ENCODE measurements at places on chromosomes 7 and 10.
A peak's percentile ranks its signal among the peaks of the same experiment; 100 is the strongest.

- no peak overlapping the region for H3K27ac ChIP-seq
- no peaks in the 10 kb centered on the region for H3K4me1 ChIP-seq
- peaks cover 3% of the 10 kb centered on the region for H3K36me3 ChIP-seq
Observed at GRCh38 chr7:157481389-157481788, 144.6 kb downstream of the DNAJB6 start.

DNA sequence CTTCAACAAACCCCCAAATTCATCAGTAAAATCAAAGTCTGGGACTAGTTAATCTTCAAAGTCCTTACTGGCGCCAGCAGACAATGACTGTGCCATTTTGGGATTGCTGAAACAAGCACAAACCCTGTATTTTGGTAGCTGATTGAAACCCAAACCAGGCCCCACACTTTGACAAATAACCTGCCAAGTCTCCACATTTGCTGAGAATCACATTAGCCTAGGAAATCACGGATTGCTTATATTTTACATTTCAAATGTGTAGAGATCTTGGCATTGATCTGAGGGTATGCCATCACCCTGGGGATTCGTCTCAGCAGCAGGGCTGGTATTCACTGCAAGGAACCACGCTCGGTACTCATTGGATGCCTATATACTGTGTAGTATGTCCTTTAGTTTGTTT, 501.1 kb downstream of the CALN1 start:
- no peak for DNase-seq
- H3K4me3 ChIP-seq: no peak overlapping the region

DNA sequence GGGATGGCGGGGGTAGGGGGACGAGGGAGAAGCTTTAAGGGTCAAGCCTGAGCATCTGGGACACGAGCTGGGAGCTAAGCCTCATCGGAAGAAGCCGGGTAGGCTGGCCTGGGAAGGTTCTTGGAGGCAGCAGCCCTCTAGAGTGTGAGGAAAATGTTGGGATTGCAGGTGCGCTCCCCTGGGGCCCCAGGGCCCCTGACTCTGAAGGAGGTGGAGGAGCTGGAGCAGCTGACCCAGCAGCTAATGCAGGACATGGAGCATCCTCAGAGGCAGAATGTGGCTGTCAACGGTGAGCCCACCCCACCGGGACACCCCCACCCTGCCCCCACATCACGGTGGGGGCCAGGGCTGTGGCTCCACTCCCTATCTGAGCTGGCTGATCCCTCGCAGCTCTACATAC, 6.9 kb downstream of the ZYX start:
- H3K4me3 ChIP-seq: no peak overlapping the region
- no peak for DNase-seq
- no peaks in the 10 kb centered on the region for H3K27me3 ChIP-seq
- peaks cover 47% of the 10 kb centered on the region for H3K4me1 ChIP-seq
- H3K36me3 ChIP-seq: peaks cover 32% of the 10 kb centered on the region

DNA sequence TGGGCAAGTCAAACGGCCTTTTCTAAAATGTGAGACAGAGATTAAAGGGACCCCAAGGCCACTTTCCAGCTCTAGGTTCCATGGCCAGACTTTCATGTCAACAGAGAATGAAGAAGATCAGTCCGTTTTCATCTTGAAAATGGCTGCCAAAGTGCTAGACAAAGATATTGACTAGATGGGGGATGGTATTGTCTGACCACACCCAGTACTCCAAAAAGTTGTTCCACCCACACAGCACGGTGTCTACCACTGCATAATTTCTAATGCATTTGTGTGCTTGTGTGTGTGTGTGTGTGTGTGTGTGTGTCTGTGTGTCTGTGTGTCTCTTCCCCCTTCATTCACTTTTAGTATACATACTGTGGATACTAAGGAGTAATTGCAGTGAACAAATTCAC, 1.3 kb downstream of the COL1A2 start:
- no peak for DNase-seq
- peak overlapping the region; percentile 100 for H3K27ac ChIP-seq
- H3K27me3 ChIP-seq: no peaks in the 10 kb centered on the region
- H3K4me3 ChIP-seq: peak overlapping the region; percentile 98
- peaks cover 51% of the 10 kb centered on the region for H3K36me3 ChIP-seq

GRCh38 chr10:58209669-58210068, 58.0 kb downstream of the IPMK start:
- H3K27ac ChIP-seq: no peak overlapping the region
- H3K27me3 ChIP-seq: no peaks in the 10 kb centered on the region
- H3K4me3 ChIP-seq: no peak overlapping the region
- no peaks in the 10 kb centered on the region for H3K4me1 ChIP-seq
- DNase-seq: no peak

DNA sequence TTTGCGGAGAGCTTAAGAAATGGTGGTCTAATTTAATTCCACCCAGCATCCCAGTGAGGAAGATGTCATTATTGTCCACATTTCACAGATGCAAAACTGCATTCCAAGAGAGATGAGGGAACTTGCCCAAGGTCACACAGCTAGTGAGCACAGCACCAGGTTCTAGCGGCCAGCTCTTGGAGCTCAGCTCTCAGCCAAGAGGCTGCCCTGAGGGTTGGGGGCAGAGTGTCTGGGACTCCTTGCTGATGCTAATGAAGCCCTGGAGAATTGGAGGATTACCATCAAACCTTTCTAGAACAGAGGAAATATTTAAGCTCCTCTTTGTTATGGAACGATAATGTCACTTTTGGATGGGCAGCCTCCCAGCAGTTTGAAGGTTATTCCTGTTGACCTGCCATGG, 48.0 kb downstream of the PLPP4 start:
- no peak overlapping the region for H3K4me3 ChIP-seq
- no peaks in the 10 kb centered on the region for H3K27me3 ChIP-seq
- H3K36me3 ChIP-seq: no peaks in the 10 kb centered on the region
- H3K4me1 ChIP-seq: peaks cover 18% of the 10 kb centered on the region
- DNase-seq: no peak

Data from chondrocyte (in vitro differentiated cells).